Neural progenitor cell (in vitro differentiated cells): ENCODE measurements at places on chromosomes 7 and 10.

GRCh38 chr10:5894873-5895272 is 4.8 kb downstream of the FBH1 start:
- no peak for DNase-seq

GRCh38 chr10:775245-776075 is 86.0 kb upstream of the DIP2C start:
- no peak for DNase-seq

GRCh38 chr7:108246227-108246837 is 116.2 kb upstream of the LAMB4 start:
- DNase-seq, result peak; percentile 84

GRCh38 chr10:93272884-93273675 is 199.4 kb downstream of the CYP26A1 start:
- peak; percentile 67 for DNase-seq

DNA sequence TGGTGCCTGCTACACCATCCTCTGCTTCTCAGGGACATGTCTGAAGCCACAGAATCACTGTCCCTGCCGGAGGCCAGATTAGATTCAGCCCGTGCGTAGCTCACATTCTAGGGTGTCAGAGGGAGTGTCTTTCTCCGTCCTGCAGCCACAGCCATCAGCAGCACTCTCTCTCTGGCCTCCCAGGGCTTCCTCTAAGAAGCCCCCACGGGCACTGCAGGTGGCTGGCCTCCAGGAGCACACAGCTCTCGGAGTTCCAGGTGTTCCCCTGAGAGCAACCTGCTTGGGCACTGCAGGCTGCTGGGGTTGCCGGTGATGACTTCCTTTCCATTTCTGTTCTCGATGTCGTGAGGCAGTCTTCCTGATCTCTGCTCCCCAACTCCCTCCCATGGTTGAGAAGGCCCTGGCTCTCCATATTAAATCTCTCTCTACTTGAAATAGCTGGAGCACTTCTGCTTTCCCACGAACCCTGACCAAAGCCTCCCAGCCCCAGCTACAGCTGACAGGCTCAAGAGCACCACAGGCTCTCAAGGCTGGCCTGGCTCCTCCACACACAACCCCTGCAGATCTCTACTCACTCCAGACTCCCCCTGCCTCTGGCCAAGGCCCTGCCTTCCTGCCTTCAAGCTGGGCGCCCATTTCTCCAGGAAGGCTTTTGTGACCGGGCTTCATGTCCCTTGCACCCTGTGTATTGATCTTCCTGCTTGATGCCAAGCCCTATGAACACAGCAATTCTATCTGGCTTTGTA is 49.0 kb upstream of the TMEM72 start:
- DNase-seq, result no peak

DNA sequence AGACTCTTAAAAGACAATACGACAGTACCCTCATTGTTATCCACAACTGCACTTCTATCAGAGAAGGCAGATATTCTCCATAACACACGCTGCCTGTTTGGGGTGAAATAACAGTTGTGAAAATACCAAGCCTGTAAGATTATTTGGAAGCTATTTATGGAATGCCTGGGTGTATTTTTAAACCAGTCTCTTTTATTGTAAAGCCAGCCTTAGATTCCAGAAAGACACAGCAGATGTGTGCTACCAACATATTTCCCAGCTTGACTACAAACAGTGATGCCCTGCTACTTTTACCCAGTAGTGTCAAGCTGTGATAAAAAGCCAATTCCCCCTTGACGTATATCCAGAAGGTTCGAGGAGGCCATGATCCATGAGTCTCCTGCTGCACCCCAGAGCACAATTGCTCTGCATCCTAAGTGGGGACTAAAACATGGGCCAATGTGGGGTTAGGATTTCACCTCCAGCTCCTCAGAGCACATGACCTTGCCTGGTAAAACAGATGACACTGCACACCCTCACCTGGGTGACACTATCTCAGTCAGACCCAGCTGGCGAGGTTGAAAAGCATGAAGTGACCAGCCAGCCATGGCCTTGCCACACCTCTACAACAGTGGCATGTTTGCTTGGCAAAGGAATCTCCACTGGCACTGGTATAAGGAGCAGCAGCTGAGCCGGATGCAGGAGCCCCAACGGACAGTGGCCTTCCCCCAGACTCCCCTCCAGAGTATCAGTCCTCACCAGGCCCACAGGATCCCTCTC is 62.2 kb downstream of the GFRA1 start:
- no peak for DNase-seq

GRCh38 chr7:21902240-21902639 is 43.5 kb downstream of the CDCA7L start:
- DNase-seq, result no peak

DNA sequence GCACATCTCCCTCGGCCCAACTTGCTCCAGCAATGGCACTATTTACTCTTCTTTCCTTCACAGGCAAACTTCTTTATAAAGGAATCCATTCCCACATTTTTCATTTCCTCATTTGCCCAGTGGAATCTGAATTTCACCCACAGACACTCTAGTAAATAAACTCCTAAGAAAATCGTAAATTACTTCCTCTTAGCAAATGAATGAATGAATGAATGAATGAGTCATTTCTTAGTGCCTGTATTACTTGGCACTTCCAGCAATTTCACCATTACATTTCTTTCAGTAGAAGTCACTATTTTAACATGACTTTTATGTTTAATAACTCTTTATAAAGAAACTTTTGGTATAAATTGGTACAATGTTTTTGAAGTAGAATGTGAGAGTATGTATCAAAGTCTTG is 55.7 kb downstream of the DDC start:
- no peak for DNase-seq

GRCh38 chr10:71025535-71025934 is 137.2 kb upstream of the PCBD1 start:
- no peak for DNase-seq
